Activated CD4-positive, alpha-beta T cell treated with anti-CD3 and anti-CD28 coated beads, Interleukin-2, amount 10 ng/mL, durations not matched to agents 7 days and 5 days (primary cell): ENCODE measurements at places on chromosomes 11 and 22. TPM values are rescaled to one million over a fixed set of nuclear protein-coding genes. Genes with fewer than 3 reads are reported as not detected.

DNA sequence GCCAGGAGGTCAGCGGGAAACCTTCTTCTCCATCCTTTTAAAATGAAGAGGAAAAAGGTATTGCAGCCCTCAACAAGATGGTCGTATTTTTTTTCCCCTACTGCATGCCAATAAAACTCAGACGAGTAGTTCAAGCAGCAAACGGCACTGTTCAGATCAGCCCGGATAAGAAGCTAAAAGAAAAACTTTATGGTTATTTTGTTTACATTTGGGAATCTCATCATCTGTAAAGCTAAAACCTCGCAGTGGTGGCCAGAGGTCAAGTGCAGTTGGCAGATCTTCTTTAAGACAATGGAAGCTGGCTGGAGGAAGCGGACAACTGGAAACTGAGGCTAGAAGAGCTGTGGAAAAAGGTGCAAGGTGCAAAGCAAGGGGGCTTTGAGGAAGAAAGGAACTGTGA is 31.0 kb upstream of the CHRM4 start:
- no peak overlapping the region for H3K4me3 ChIP-seq
- no peaks in the 10 kb centered on the region for H3K27me3 ChIP-seq
- H3K4me1 ChIP-seq: no peaks in the 10 kb centered on the region
- DNase-seq: no peak

GRCh38 chr11:873706-874105 is 31.1 kb downstream of the TSPAN4 start:
- no peak for DNase-seq
- H3K27me3 ChIP-seq: no peaks in the 10 kb centered on the region
- H3K4me3 ChIP-seq: no peak overlapping the region
- H3K27ac ChIP-seq: no peak overlapping the region

DNA sequence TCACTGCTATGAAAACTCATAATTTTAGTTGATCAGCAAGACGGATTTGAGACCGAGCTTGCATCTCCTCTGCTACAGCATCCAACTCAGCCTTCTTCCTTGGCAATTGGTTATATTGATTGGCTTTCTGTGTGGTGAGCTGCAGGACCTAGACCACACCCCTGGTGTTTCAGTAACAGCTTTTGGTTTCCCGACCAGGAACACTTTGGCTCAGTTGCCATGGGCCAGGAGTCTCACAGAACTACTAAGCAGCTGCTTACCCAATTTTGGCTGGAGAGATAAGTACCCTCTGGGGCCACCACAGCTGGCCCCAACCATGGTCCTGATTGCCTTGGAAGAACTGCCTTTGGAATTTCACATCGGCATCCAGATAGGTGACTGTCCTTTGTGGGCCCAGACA is at the start of gene GLYATL1:
Gene GLYATL1, plus strand, starts transcription at position 212 of the 400 bp plus-strand sequence. CDS start 7,600 bp downstream, outside the sequence.
- no peak within 1 kb of the TSS for H3K4me3 ChIP-seq
- no peaks in the 10 kb centered on the region for H3K36me3 ChIP-seq
- H3K27ac ChIP-seq: no peak within 1 kb of the TSS
- H3K27me3 ChIP-seq: no peaks in the 10 kb centered on the region
- no peak for DNase-seq

- no peak overlapping the region for H3K27ac ChIP-seq
- H3K4me1 ChIP-seq: peaks cover 14% of the 10 kb centered on the region
- H3K4me3 ChIP-seq: no peak overlapping the region
Observed at GRCh38 chr11:68116974-68117373, 4.2 kb downstream of the CHKA start.

GRCh38 chr11:134583397-134583990 is 171.5 kb upstream of the B3GAT1 start:
- peak overlapping the region; percentile 16 for H3K4me3 ChIP-seq
- peak overlapping the region; percentile 16 for H3K27ac ChIP-seq
- peaks cover 20% of the 10 kb centered on the region for H3K4me1 ChIP-seq

GRCh38 chr22:49305966-49306631 is 521.6 kb downstream of the BRD1 start:
- no peaks in the 10 kb centered on the region for H3K4me1 ChIP-seq
- H3K4me3 ChIP-seq: no peak overlapping the region
- no peaks in the 10 kb centered on the region for H3K36me3 ChIP-seq
- H3K27me3 ChIP-seq: peaks cover 7% of the 10 kb centered on the region
- no peak overlapping the region for H3K27ac ChIP-seq

- no peaks in the 10 kb centered on the region for H3K36me3 ChIP-seq
- no peak for DNase-seq
- H3K4me3 ChIP-seq: no peak overlapping the region
- no peaks in the 10 kb centered on the region for H3K27me3 ChIP-seq
- no peak overlapping the region for H3K27ac ChIP-seq
Observed at GRCh38 chr22:35582218-35582860, 34.8 kb downstream of the MB start.

DNA sequence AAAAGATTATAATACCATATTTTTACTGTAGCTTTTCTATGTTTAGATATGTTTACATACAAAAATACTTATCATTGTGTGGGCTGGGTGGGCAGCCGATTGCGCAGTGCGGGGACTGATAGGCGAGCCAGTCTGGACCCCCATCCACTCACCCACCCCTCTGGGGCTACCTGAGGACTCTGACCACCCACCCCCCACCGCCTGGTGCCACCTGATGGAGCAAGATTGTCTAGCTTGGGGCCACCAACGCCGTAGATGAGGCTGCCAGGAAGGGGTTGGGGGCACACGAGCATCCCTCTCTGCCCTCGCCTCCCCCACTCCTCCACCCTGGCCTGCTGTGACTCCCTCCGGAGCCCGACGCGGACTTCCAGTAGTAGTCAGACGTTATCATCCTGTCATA is 32.4 kb downstream of the MIF start:
- no peak for DNase-seq
- H3K27me3 ChIP-seq: no peaks in the 10 kb centered on the region
- no peak overlapping the region for H3K27ac ChIP-seq
- H3K4me3 ChIP-seq: no peak overlapping the region

DNA sequence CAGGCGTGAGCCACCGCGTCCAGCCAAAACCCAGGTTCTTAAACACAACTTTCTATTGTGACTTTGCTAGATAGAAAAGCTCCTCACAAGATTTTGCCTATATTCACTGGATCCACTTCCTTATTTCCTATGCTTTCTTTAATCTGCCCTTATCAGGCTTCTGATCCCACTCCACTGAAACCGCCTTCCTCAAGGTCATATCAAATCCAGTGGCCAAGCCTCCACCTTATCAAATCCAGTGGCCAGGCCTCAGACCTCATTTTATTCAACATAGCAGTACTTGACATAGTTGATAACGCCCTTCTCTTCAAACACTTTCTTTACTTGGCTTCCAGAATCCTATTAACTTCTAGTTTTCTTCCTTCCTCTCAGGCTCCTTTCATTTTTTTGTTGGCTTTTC is 29.5 kb downstream of the DIXDC1 start:
- H3K4me3 ChIP-seq: no peak overlapping the region
- no peaks in the 10 kb centered on the region for H3K27me3 ChIP-seq
- DNase-seq: no peak
- H3K27ac ChIP-seq: no peak overlapping the region
- H3K36me3 ChIP-seq: peaks cover 6% of the 10 kb centered on the region

GRCh38 chr22:46931881-46932280 is 169.4 kb downstream of the TBC1D22A start:
- peaks cover 20% of the 10 kb centered on the region for H3K4me1 ChIP-seq
- no peak for DNase-seq
- H3K27ac ChIP-seq: no peak overlapping the region

The TPBGL gene
- total RNA-seq: 0.06 TPM

The INPP5J gene
- total RNA-seq: not detected

The UPK3A gene
- not detected for total RNA-seq

The B4GALNT4 gene
- total RNA-seq: 1.5 TPM
